ENCODE measurements at places on chromosomes 5 and 9.
A peak's percentile ranks its signal among the peaks of the same experiment; 100 is the strongest.

DNA sequence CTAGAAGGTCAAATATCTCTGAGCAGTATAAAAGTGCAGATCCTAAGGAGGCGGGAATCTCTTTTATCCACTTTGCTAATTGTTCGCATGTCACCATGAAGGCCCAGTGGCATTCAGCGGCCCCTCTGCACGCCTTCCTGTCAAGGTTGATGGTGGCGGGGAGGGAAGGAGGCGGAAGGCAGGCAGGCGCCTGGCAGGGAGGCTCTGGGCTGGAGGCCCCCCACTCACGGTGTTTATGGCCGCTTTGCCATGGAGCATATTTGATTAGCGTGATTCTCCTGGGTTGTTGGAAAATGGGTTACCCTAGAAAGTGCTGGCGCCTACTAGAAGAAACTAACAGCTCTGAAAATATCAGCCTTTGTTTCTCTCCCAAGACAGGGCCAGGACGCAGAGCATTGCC, 209.6 kb downstream of the FSTL4 start:
- DNase-seq = no peak

GRCh38 chr5:165030971-165031370, 1525.6 kb downstream of the MAT2B start:
- no peak for DNase-seq

GRCh38 chr5:172867761-172868435, 33.8 kb downstream of the ERGIC1 start:
- DNase-seq = no peak

GRCh38 chr9:113579283-113580040, 115.9 kb downstream of the RGS3 start:
- peak; percentile 24 for DNase-seq

- no peak for DNase-seq
Measured at GRCh38 chr9:124210697-124211096, 47.1 kb upstream of the NEK6 start.

DNA sequence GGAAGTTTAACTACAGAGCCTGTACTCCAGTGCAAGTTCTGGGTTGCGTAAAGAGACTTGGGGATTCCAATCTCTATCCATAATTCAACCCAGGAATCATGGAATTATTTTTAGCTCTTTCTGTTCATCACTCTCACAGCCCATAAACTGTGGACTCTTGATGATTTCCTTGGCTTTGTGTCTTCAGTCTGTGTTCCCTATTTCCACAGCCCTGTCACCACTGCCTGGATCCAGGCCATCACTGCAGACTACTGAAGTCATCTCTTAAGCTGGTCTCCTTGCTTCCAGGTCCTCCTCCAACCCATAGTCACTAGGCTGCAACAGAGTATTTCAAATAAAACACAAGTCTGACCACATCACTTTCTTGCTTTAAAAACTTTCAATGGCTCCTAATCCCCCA, 211.7 kb downstream of the PLK2 start:
- DNase-seq = no peak

DNA sequence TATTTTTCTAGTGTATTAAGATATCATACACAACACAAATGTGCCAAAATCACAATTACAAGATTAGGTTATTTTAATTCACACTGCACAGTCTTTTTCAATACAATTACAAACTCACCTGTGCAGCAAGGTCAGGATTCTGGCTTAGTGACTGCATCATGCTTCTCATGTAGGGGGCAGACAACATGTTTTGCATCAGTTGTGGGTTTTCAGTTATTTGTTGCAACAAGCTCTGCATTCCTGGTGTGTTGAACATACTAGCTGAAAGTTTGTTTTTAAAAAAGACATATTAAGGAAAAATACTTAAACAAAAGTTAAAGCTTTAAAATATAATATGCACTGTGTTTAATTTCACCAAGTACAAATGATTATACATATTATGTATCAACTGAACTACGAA, 38.7 kb downstream of the UBQLN1 start:
- DNase-seq = no peak

GRCh38 chr9:17802249-17802857, 223.5 kb downstream of the SH3GL2 start:
- DNase-seq = no peak

DNA sequence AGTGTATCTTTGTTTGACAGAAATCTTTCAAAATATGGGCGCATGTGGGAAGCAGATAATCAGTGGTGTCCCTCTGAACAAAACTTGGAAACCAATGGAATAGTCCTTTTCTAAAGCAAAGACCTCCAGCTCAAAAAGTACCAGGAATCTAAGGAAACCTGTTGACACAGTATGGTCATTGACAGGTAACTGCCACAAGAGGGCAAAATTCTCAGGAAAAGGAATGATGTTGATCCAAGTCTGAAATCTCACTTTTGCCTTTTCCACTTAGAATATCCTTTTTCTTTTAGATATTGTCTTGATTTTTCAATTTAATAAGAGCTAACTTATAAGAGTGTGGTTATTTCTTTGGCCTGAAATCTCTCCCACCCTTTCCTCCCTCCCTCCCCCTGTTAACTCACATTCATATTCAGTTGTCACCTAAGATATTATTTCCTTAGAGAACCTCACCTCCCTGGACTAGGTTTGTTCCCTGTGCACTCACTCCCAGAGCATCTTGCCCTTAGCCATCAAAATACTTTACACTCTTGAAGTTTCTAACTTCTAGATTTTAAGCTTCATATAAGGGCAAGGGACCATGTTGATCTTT, 59.0 kb upstream of the BARX1 start:
- peak; percentile 2 for DNase-seq

- DNase-seq = no peak
Measured at GRCh38 chr9:81369121-81369520, 320.2 kb downstream of the TLE1 start.

DNA sequence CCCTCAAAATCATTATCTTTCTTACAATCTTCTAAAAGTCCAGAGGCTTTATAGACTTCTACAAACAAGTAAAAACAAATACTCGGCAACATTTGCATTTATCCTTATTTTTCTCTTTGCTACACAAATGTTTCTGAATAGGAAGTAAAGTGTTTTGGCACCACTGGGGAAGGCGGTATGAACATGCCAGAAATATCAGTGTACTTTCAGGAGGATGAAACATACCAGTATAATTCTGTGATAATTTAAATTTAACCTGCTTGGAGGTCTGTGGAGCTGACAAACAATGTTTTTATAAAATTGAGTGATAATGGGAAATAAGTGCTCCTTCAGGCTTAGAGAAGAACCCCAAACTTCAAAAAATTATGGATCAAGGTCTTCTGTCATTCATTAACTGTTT, 51.8 kb downstream of the MRPS27 start:
- DNase-seq = no peak

DNA sequence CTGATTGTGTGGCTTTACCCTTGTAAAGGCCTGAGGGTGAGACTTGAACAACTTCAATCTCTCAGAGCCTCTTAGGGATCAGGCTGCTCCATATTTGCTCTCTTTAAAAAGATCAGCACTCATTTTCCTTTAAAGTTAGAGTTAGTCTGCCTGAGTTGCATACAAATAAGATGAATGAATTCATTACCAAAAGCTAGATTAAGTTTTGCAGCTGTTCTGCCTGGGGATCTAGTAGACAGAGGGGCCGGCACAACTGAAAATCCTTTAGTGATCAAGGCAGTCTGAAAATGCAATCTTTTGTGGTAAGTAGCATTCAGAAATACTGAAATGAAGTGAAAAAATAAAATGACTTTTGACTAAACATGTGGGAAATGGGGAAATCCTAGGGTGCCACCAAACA, 264.0 kb downstream of the MAN2A1 start:
- DNase-seq = no peak

DNA sequence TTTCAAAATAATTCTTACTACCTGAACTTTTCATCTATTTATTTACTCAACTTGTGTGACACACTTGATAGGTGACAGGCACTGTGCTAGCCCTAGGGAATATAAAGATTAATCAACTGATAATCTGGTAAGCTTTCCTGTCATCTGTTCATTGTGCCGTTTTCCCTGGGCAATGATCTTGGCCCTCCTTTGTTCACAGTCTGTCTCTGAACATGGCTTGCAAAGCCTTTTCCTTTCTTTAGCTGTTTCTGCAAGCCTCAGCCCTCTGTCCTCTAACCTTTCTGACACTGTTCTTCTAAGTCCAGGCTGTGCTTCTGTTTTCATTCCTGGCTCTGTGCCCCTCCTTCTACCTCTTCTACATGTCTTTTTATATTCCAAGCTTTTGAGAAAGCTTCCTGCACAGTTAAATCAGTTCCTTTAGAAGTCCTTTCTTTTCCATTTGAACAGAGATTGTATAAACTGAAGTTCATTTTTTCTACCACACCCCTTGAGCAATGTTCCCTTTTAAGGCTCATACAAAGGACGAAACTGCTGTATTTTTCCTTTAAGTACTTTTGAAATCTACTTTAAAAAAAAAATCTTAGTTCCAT, 803.0 kb upstream of the ZNF608 start:
- DNase-seq = no peak

DNA sequence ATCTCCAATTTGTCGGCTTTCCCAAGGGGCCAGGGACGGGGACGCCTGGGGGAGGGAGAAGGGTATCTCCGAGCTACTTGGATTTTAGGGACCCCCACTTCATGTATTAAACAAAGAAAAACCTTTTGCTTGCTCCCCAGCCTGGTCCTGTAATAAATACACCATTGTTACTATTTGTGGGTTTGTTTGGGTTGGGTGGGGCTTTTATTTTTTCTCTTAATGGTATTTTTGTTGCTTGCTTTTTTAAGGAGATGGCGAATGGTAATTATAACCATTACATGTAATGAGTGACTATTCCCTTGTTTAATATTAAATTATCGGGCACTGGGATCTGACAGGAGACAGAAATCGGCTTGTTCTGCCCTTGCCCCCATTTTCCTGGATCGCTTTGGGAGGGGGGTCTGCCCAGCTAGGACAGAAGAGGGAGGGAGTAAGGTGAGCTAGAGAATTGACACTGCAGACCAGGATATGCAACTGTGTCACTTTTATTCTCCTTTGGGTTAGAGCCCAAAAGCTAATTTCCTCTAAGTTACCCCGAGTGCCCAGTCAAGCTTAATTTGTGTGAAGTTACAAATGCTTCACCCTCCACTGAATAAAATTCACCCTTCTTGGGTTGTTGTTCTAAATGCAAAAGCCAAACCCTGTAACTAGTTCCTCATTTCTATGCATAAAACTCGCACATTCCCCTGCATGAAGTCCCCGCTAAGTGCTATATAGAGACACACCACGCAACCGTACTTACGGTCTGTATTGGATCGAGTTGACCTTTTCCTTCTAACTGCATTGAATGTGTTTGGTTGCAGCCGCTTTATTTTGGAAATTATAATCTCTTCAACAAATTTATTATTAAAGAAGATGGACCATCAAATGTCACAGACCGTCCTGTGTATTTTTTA, 1.6 kb upstream of the ZNF608 start:
- DNase-seq = no peak

GRCh38 chr5:17001428-17001827, 65.3 kb upstream of the MYO10 start:
- DNase-seq = no peak

GRCh38 chr5:3911773-3912172, 316.1 kb downstream of the IRX1 start:
- no peak for DNase-seq

GRCh38 chr5:132074772-132075718, 1.5 kb downstream of the CSF2 start:
- DNase-seq = no peak
